ENCODE measurements at places on chromosomes 12 and 14.

GRCh38 chr14:73027546-73027945 is 640 bp upstream of the ZFYVE1 start:
- no peak for DNase-seq

- no peak for DNase-seq
Observed at GRCh38 chr14:72685456-72685855, 208.4 kb downstream of the DPF3 start.

DNA sequence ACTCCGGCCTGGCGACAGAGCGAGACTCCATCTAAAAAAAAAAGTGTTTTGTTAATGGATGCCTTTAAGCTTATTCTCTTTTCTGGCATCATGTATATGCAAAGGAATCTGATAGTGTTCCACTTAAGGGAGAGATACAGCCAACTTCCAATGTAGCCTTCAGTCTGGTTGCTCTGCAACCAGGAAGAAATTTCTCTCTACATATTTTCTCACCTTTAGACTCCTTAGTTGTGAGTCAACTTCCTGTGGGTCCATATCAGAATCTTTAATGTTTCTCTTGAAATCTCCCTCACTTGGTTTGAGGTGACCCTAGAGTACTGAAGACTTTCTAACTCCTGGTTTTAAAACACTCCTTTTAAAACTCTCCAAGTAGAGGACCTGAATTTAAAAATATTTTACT is 340.4 kb downstream of the SLC6A15 start:
- DNase-seq = no peak

GRCh38 chr12:5022465-5023061 is 21.1 kb upstream of the KCNA5 start:
- DNase-seq = peak; percentile 3

DNA sequence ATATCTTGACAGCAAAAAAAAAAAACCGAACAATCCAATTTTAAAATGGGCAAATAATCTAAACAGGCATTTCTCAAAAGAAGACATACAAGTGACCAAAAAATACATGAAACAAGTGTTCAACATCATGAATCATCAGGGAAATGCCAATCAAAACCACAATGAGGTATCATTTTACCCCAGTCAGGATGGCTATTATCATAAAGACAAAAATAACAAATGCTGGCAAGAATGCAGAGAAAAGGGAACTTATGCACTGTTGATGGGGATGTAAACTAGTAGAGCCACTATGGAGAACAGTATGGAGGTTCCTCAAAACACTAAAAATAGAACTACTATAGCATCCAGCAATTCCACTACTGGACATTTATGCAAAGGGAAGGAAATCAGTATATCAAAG is 448.2 kb downstream of the RGS6 start:
- DNase-seq = no peak

- DNase-seq = no peak
Observed at GRCh38 chr12:124159655-124160054, 135.2 kb upstream of the RFLNA start.

DNA sequence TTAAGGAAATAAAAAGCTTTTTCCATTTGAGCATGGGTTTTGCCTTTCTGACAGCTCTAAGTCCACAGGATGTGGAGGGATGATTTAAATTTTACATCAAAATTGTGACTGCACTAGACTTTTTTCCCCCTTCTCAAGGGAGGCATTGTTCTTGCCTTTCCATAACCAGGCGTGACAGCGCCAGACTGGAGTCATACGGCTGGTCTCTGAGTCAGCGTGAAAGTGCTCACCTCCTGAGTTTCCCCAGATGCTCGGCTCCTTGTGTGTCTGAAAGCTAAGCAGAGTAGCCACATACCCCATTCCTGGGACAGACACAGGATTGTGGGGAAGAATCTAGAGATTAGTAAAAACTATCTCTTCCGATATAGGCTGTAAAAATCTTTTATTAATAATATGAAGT is 43.1 kb downstream of the SOX5 start:
- no peak for DNase-seq

GRCh38 chr12:46298261-46298660 is 29.4 kb upstream of the SLC38A1 start:
- no peak for DNase-seq

DNA sequence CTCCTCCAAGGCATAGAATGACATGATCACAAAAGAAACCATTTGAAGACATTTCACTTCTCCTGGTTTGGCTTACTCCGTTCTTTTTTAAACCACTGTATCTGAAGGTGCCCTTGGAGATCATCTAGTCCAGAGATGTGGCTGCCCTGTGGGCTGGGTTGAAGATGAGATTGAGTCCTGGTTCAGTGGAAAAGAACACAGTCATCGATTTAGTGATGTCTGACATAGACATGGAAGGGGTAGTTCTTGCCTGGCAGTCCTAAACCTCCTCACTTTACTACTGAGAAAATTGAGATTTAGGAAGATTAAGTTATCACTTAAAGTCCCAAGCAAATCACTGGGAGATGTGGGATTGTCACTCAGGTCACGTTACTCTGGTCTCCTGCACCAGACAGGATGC is 2.8 kb downstream of the VSIG10 start:
- no peak for DNase-seq

DNA sequence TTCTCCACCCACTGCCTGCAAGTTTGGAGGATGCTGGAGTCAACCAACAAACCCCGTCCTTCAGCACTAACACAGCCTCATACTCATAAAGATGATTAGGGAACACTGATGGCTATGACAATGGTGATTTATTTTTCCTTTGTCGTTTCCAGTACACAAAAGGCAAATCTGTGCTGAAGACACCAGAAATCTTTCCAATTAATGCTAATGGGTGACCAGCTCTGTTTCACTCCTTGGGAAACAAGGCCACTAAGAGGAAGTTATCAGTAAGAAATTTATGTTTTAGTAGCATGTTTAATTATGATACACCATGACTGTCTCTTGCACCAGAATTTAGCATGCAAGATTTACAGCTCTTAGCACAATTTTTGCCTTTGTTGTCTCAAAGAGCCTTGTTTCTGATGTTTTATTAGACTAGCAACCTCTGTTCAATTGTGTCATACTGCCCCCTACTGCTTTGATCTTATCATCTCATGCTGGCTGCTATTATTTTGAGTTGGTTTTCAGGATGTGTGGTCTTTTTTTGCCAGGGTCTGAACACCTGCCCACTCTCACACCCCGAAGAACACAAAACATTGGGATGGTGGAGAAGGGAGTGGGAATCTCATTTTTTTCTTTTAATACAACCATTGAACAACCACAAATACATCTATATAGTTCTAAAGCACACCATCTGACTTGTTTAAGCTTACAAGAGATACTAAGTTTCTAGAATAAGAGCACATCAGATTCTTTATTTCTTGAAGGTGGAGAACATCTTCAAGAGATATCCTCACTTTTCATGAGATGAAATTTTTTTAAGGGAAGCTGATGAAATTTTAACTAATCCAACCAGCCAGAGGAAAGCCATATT is 160.9 kb downstream of the SPTSSA start:
- DNase-seq = no peak

GRCh38 chr12:6327229-6328041 is 14.4 kb downstream of the TNFRSF1A start:
- DNase-seq = no peak

- no peak for DNase-seq
Observed at GRCh38 chr12:20527417-20528163, 159.3 kb downstream of the PDE3A start.

GRCh38 chr14:91872517-91873470 is 5.5 kb upstream of the TC2N start:
- DNase-seq = no peak

DNA sequence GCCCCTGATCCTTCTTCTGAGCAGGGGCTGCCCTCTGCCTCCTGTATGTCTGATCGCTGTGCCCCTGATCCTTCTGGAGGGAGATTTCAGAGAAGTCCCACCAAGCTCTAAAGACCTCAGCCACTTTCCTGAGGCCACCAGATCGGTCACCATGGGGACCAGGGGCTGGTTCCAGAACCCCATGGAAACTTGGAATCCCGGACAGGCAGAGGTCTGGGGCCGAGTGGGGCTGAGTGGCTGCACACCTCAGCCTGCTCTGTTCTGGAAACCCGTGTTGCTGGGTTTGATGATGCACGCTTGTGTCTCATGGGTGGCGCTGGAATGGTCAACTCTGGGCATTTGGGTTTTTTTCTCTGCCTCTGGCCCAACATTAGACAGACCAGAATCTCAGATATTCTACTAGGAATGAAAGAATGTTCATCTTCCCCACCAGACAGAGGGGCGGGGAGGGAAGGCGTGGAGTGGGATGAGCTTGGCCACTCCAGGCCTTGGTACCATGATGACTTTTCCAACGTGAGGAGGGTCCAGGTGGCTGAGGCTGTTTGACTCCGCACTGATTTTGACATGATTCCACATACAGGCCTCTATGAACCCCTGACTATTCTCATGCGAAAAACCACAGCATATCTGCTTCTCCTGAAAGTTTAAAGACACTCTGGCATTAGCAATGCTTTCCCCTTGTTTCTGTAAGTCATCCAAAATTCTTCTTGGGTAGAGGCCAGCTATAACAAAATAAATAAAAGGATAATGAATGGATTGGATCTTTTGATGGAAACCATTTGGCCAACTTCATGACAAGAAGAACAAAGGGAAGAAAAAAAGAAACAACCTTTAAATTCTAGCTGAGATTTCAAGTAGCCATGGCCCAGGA is 114.5 kb downstream of the ADGRD1 start:
- DNase-seq = no peak

- DNase-seq = peak; percentile 69
Observed at GRCh38 chr14:74922752-74923401, at the start of gene RPS6KL1. Gene RPS6KL1, minus strand, starts transcription at chr14:74923260. Its CDS starts 1,719 bp downstream, at chr14:74921541.

DNA sequence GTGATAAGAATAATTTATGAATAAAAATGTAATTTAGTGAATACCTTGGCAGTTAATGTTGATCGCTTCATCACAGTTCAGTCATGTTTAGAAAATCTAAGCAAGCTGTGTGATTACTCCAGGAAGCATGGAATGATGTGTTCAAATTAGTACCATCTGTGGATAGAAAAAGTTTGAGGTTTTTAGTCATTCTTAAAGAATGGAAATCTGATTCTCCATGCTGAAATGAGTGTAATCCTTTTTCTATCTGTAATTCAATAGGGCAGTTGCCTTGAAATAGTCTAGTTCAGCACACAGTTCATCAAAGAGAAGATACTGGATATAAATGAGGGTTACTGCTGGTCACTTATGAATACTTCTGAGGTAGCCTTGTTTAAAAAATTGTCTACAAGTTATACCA is 127.2 kb upstream of the MYF6 start:
- DNase-seq = no peak

- DNase-seq = no peak
Observed at GRCh38 chr12:22712083-22712482, 87.1 kb downstream of the ETNK1 start.

DNA sequence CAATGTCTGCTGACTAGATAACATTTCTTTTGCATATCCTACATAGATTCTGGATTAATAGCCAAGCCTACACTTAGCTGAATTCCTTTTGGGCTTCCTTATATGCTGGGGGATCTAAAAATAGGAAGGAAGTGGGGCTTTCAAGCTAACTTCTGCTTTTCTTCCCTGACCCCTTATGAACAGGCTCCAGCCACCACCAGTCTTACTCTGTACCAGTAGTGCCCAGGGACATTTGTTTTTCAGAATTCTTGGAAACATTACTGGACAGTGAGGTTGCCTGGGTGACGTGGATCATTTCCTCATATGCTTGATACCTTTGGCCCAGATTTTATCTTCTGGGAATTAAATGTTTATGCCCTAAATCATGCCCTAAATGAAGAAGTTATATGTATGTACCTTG is 55.9 kb upstream of the SRRM4 start:
- no peak for DNase-seq

DNA sequence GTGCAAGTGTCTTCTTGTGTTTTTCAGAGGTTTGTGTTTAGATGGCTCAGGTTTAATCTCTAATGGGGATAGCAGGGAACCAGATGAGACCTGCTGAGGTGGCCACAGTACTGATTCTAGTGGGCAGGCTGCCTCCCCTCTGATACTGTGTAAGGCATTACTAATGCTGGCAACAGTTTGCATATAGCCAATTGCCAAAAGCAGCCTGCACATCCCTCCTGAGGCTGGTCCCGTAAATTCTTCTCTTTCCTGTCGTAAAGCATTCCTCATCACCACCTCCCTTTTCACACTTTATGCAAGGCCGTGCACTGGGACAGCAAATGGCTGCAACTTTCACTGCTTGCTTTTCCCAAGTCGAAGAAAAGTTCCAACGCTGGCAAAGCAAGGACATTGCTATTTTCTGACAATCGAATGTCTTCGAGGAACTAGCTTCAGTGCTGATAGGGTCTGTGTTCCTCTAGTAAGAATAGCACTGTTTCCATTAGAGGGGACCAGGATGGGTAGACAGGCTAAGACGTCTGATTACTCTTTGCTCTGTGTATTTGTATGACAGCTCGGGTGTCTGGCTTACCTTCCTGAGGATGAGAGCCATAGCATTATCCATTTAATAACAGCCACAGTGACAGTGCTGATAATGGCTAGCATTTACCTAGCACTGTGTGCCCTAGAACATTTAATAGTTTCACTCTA is 178.2 kb upstream of the HIF1A start:
- no peak for DNase-seq

- no peak for DNase-seq
Observed at GRCh38 chr12:116380108-116380507, 102.6 kb upstream of the MED13L start.

- DNase-seq = no peak
Observed at GRCh38 chr12:54740882-54741281, 92.7 kb upstream of the DCD start.

DNA sequence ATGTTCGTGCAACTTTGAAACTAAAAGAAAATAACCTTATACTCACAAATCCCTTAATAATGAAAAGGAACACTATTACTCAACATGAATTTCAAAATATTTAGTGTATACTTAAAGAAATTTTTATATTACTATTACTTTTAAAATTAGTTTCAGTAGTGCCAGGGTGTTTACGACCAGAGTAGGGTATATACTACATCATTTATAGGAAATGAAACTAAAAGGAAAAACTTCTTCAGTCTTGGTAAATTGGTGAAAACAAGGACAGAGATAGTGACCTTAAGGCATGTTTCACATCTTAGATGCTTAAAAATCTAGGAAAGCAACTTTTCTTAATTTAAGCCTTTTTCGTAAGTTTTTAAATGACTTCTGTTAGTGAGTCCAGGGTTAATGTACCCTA is 4.5 kb downstream of the USP15 start:
- DNase-seq = no peak

Data from stimulated activated CD4-positive, alpha-beta T cell treated with anti-CD3 and anti-CD28 coated beads, Interleukin-12 subunit alpha, Interleukin-12 subunit beta, amount 100 ng/mL, for 24 hours (primary cell).